ENCODE measurements at places on chromosomes 5 and 9.
A peak's percentile ranks its signal among the peaks of the same experiment; 100 is the strongest.

GRCh38 chr5:137533963-137534362 lies 34.8 kb upstream of the SPOCK1 start:
- no peak for DNase-seq

DNA sequence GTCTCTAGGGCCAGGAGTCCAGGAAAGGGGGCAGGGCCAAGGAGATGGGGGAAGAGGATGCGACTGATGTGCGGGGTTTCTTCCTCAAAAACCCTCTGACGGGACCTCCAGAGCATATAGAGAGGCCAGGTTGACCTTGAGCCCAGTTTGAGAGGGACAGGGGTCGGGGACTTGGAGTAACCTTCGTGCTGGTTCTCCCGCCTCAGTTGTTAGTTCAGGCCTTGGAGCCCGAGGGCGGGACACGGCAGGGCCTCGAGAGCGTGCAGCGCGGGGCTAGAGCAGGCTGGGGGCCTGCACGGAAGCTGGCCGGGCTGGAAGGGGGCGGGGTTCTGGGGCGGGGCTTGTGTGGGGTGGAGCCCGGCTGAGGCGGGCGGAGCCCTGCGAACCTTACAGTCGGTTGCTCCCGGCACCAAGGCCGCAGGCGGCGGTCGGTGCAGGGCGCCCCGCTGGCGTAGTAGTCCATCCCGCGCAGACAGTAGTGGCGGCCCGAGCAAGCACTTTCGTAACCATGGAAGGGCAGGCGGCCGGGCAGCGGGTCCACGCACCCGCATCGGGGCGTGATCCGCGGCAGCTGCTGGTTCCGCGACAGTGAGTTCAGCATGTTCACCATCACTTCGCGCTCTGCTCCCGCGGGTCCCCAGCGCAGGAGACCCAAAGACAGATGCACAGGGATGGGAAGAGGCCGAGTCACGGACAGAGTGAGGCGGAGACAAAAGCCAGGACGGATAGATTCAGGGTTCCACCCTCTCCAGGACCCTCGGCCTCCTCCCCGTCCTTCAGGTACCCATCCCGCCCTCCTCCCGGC lies 4.0 kb upstream of the MYORG start:
- DNase-seq: peak; percentile 66

DNA sequence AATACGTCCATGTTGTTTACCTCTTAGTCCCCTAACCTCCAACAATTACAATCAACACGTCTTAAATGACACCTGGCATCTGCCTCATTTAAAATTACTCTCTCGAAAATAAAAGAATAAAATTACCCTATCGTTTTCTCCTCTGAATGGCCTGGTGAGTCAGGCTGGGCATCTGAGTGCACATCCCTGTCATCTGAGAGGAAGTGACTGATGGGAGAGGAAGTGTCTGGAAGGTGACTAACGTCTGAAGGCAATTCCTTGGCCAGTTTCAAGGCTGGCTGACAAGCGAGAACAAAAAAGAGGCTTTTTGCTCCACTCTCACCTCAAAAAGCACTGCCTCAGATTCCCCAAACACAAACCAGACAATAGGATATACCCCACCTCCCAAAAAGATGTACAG lies 57.7 kb downstream of the MAPKAP1 start:
- DNase-seq: no peak

- no peak for DNase-seq
Measured at GRCh38 chr5:96780626-96781025, 27.1 kb downstream of the ERAP1 start.

- peak; percentile 24 for DNase-seq
Measured at GRCh38 chr5:53433026-53433425, 47.4 kb upstream of the FST start.

GRCh38 chr5:43663916-43664315 lies 60.9 kb downstream of the NNT start:
- no peak for DNase-seq

DNA sequence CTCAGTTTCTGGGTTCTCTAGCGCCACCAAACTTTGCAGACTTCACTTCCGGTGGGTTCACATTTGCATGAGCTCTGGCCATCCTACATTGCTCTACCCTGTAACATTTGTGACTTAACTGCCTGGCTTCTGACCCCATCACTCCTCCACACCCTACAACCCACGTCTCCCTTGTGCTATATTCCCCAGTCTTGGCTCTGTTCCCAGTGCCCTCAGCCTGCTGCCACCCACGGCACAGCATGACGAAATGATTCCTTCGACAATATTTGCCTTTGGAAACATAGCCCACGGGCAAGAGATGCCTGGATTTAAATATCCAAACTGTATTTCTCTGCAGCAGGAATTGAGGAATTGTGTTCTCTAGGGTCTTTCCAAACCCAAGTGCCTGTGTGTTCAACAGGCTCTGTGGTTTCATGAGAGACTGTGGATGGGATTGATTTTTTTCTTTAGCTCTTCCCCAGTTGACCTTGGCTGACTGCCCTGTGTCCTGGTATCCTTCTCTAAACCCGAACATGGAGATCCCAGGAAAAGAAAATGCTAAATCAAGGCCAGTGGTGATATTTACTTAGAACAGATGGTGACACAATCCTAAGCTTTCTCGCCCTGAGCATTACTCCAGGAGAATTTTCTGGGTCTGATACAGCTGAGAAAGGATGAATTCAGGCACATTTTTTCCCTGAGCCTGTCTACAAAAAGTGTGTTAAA lies 44.4 kb upstream of the GRIA1 start:
- no peak for DNase-seq

DNA sequence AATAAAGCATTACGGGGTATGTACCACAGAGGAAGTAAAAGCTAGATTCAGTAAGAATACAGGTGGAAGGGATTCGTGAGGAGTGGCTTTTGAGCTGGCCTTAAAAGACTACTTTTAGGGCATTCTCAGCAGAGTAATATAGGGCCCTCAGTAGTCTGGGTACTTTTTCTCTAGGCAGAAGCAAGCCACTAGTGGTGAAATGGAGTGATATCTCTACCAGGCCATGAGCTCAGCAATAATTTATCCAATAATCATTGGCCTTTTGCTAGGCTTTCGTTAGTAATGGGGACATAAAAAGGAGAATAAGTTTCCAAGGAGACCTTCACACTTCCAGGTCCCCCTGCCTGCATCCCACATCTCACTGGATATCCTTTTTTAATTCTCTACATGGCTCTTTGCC lies 1.7 kb downstream of the POLR3G start:
- no peak for DNase-seq

- DNase-seq: no peak
Measured at GRCh38 chr5:105807290-105807689, 1863.4 kb downstream of the EFNA5 start.

- no peak for DNase-seq
Measured at GRCh38 chr9:136900988-136901515, 14.7 kb downstream of the TRAF2 start.

- no peak for DNase-seq
Measured at GRCh38 chr5:95022967-95023695, 261.8 kb downstream of the MCTP1 start.

Measured in HepG2 (cell line).